Astrocyte (in vitro differentiated cells and primary cell): ENCODE measurements at places on chromosomes 5 and 9. TPM values are rescaled to one million over a fixed set of nuclear protein-coding genes. Genes with fewer than 3 reads are reported as not detected.

Gene NMUR2
- not detected in 2 replicates for total RNA-seq

Gene C9orf153
- not detected in 2 replicates for total RNA-seq

Gene SEMA4D
- 4.8 and 6.2 TPM in 2 replicates for total RNA-seq

Gene BTNL3
- total RNA-seq: not detected in 2 replicates

DNA sequence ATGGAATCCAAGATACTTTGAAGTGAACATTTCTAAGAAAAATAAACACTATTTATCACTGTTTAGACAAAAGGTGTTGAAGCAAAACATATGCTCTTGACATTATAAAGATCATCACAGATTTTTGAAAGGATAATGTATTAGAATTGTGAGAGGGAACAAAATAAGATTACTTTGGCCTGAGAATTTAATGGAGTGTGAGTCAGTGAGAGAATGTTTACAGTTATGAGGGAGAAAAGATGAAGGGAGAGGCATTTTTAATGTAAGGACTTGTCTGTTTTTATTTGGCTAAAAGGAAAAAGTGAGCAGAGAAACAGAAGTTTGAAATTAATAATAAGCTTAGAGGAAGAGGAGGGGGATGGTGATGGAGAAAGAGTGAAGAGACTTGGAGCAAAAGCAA, 1010.1 kb downstream of the EFNA5 start:
- DNase-seq: no peak

DNA sequence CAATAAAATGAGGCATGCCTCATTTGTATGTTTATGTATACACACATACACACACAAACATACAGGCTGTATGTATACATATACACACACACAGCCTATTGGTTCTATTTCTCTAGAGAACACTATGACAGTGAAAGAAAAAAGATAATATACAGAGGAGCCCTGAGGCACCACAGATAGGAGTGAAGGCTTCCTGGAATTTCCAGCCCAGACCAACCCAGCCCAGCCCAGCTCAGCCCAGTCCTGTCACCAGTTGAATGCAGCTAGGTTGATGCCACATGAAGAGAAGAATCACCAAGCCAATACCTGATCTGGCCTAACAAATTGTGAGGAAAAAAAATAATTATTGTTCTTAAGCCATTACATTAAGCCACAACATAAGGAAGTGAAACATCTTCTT, 126.9 kb upstream of the PDE4D start:
- no peak for DNase-seq

DNA sequence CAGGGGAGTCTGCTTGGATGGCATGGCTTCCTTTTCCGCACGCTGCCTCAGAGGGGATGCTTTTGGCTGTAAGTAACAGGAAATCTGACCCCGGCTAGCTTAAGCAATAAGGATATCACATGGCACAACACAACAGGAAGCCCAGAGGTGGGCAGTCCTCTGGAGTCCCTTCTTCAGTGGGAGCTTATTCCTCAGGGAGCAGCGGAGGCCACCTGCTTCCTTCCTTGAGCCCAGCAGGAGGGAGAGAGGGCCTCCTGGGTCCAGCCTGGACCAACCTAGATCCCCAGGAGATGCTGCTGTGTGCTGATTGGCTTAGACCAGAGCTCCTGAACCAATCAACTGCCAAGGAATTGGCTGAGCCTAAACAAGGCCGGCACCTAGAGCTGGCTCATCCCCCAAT, 66.3 kb downstream of the C9orf50 start:
- DNase-seq: no peak

DNA sequence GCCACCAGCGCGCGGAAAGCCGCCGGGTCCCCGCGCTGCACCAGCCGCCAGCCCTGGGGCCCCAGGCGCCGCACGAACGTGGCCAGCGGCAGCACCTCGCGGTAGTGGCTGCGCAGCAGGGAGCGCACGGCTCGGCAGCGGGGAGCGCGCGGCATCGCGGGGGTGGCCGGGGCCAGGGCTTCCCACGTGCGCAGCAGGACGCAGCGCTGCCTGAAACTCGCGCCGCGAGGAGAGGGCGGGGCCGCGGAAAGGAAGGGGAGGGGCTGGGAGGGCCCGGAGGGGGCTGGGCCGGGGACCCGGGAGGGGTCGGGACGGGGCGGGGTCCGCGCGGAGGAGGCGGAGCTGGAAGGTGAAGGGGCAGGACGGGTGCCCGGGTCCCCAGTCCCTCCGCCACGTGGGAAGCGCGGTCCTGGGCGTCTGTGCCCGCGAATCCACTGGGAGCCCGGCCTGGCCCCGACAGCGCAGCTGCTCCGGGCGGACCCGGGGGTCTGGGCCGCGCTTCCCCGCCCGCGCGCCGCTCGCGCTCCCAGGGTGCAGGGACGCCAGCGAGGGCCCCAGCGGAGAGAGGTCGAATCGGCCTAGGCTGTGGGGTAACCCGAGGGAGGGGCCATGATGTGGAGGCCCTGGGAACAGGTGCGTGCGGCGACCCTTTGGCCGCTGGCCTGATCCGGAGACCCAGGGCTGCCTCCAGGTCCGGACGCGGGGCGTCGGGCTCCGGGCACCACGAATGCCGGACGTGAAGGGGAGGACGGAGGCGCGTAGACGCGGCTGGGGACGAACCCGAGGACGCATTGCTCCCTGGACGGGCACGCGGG, at the start of gene TERT:
Gene TERT, minus strand, starts transcription at position 234 of the 815 bp plus-strand sequence. Its CDS starts 79 bp downstream, at position 155.
- no peak for DNase-seq

GRCh38 chr5:135600971-135601381, 22.2 kb upstream of the CXCL14 start:
- no peak for DNase-seq

- no peak for DNase-seq
These were observed 225.5 kb upstream of the ELAVL2 start for GRCh38 chr9:24051587-24051986.

- no peak for DNase-seq
These were observed 23.8 kb downstream of the ALG2 start for GRCh38 chr9:99197987-99198386.
